CD14-positive monocyte (primary cell): ENCODE measurements at places on chromosomes 7 and 10.

DNA sequence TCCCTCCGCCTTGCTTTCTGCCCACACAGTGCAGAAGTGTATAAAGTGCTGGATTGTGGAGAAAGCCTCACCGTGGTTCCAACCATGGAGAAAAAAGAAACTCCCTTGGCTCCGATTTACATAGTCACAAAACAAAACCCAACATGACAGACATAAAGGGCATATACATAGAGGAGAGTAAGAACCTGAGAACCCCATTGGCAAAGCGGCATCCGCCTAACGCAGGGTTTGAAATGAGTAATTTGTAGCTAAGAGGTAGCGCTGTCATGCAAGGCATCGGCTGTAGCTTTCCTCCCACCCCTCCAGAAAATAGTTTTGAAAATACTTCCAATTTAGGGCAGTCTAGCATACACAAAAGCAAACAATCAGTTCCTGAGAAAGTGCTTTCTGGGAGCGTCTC is 126.0 kb upstream of the NRBF2 start:
- no peak for DNase-seq

GRCh38 chr10:77511498-77512218 is 126.0 kb downstream of the KCNMA1 start:
- no peak for DNase-seq

- DNase-seq: no peak
Observed at GRCh38 chr7:100024020-100024619, 8.7 kb downstream of the ZKSCAN1 start.

DNA sequence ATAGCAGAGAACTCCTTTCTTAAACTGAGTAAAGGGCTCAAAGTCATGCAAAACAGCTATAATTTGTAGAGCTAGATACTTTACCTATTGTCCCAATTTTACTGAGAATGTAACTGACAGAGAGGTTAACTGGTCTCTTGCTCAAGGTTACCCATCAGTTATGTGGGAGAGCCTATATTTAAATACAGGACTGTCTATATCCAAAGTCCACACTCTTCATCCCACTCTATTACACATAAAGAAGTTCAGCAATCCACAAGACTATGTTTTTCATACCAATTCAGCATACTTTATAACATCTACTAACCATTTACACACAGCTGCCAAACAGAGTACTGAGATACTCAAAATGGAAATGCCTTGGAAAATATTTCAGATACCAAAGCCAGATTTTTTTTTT is 100.2 kb downstream of the MICU1 start:
- no peak for DNase-seq
